ENCODE measurements at places on chromosomes 4 and X.

GRCh38 chrX:63751481-63751880 lies 33.5 kb downstream of the ARHGEF9 start:
- DNase-seq = no peak

DNA sequence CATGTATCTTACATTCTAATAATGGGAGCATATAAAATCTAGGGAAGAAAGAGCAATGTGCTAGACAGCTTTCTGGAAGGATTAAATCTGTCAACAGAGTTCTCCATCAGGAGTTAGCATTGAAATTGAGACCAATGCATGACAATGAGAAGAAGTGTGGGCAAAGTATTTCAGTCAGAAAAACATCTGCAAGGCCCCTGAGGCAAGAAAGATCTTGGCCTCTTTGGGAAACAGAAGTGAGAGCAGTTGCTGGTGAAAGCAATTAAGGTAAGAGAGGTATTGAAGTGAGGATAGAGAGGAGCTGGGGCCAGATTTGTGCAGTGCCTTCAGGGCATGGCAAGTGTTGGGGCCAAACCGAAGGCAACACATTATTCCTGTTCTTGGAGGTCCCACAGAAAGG lies 999.1 kb downstream of the STPG2 start:
- no peak for DNase-seq

- DNase-seq = no peak
Observed at GRCh38 chr4:26030260-26030667, 116.2 kb downstream of the SMIM20 start.

DNA sequence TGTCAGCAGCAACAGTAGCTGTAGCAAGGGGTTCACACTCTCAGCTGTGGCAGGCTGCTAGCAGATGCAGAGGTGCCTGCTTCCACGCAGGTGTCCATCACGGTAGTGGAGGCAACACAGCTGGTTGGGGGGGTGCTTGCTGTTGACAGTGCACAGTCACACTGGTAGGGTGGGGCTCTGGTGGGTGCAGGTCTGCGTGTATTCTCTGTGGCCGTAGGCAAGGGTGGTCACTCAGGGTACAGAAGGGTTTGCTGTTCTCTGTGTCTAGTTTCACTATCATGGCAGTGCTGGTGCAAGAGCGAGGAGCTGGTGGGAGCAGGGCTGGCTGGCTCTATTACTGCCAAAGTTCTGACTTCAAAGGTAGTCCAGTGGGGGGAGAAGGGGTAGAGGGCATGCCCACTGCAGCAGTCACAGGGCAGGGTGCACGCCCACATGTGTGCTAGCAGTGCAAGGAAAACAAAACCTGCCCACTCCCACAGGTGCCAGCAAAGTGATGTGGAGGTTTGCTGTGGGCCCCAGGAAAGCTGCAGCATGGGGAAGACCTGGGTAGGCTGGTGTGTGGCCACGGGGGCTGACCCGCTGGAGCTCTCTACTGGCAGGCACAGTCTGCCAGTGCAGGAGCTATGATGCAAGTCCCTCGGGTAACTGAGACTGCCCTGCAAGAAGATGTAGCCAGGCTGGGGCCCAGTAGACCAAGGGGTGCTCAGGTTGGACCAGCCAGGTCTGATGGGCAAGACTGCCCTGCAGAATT lies 21.6 kb upstream of the WDR17 start:
- no peak for DNase-seq

- DNase-seq = peak; percentile 34
Observed at GRCh38 chr4:68349279-68349648, 626 bp downstream of the YTHDC1 start.

DNA sequence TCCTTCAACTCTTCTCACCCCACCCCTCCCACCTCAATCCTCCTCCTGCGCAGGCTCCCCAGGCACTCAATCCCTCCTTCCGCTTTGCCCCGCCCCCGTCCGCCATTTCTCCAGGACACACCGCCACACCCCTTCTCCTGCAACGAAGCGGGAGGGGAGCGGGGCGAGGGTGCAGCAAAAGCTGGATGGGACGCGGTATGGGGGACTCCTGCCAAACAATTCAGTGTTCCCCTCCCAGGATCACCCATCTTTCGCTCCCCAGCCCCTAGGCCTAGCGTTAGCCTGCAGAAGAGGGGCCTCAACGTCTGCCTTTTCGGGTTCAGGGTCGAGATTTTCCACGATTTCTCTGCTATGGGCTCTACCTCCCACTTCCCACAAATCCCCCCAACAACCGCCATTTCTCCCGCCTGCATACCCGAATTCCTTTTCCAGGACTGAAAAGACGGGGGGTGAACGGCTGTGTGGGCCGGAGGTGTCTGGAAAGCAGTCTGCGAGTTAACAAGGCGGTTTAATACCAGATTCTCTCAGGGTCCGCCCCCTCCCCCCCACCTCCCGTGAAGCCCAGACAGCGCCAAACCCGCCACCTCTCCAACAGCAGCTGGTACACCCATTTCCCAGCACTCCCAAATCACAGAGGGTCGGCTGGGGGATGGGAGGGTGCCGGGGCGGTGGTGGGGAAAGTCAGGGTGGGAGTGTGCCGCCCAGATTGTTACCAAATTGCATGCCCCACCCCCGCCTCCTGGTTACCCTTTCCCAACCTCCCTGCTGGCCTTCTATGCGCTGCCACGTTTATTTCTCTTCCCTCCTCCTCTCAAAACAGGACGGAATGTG lies 774 bp downstream of the ARMCX2 start:
- DNase-seq = peak; percentile 30

- no peak for DNase-seq
Observed at GRCh38 chr4:156568041-156568440, 403.6 kb downstream of the PDGFC start.

GRCh38 chr4:6372649-6373525 lies 99.5 kb downstream of the PPP2R2C start:
- DNase-seq = no peak

DNA sequence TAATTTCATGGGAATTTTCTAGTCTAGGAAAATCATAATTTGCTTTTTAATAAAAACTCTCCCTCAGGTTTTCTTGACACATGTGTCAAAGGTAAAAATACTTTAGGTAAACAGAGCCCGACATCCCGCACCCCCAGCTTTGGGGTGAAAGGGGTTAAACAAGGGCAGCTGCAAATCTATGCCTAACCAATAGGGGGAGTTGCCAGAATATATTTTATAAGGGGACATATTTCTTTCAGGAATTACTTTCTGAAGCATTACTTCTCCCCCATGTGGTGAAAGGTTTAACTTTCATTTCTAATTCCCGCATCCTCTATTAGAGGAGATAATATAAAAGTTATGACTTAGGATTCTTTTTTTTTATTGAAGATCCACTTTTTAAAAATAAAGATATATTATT lies 53.9 kb upstream of the HEPH start:
- no peak for DNase-seq

DNA sequence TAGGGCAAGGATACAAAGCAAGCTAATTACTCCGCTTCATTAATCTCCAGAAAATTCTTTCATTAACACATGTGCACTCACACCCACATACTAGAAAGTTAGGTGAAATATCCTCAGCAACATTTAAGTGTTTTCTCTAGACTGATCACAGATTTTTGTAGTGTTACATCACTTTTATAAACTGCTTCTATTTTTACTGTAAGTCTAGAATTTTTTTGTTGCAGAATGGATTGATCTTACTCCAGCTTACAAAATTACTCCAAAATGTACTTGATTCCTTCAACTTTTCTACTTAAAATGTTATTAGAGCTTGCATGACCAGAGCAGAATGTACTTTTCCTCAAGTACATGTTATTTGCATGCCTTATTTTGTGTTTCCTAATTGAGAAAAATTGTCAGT lies 2325.2 kb downstream of the PCDH7 start:
- no peak for DNase-seq

All from C1 segment of cervical spinal cord (tissue), 14 donors.